Endothelial cell (in vitro differentiated cells): ENCODE measurements at places on chromosomes 11 and 22. TPM values are rescaled to one million over a fixed set of nuclear protein-coding genes. Genes with fewer than 3 reads are reported as not detected.

GRCh38 chr11:122229078-122229477, 113.1 kb upstream of the BLID start:
- no peak for DNase-seq
- no peak overlapping the region for H3K27ac ChIP-seq
- no peaks in the 10 kb centered on the region for H3K36me3 ChIP-seq
- H3K27me3 ChIP-seq: no peaks in the 10 kb centered on the region
- peak overlapping the region; percentile 24 for H3K4me3 ChIP-seq
- peaks cover 5% of the 10 kb centered on the region for H3K4me1 ChIP-seq

- H3K4me1 ChIP-seq: peaks cover 3% of the 10 kb centered on the region
- no peak overlapping the region for H3K4me3 ChIP-seq
- no peaks in the 10 kb centered on the region for H3K27me3 ChIP-seq
- H3K27ac ChIP-seq: no peak overlapping the region
- H3K36me3 ChIP-seq: no peaks in the 10 kb centered on the region
- DNase-seq: no peak
Measured at GRCh38 chr11:35100013-35100383, 39.0 kb upstream of the CD44 start.

The KIRREL3 gene
- 0.38 TPM for total RNA-seq

The SOX6 gene
- total RNA-seq: 21.0 TPM

The OR51B5 gene
- 0.82 TPM for total RNA-seq

DNA sequence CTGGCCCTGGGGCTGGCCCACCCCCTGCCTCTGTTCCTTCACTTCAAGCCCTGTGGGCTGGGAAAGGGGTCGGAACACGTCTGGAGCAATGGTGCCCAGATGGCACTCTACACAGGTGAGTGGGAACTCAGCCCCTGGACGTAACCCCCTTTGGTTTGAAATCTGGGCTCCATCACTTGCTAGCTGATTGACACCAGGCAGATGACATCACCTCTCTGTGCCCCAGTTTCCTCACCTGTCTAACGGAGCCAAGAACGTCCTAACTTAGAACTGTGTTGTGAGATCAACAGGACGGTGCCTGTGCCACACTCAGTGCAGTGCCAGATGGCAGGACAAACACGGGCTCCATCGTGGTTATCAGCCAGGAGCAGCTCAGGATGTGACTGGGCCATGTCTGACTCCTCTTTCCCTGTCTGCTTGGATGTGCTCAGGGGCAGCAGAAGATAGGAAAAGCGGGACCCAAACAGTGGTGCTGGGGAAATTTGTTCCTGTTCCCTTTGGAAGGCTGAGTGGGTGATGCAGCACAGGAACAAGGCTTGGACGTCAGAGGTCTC, 24.4 kb downstream of the NPTXR start:
- no peak for DNase-seq
- H3K27ac ChIP-seq: no peak overlapping the region
- peaks cover 5% of the 10 kb centered on the region for H3K27me3 ChIP-seq
- H3K4me1 ChIP-seq: no peaks in the 10 kb centered on the region

GRCh38 chr11:19816817-19817216, 104.2 kb downstream of the NAV2 start:
- no peak overlapping the region for H3K4me3 ChIP-seq
- H3K4me1 ChIP-seq: no peaks in the 10 kb centered on the region
- DNase-seq: no peak
- H3K27ac ChIP-seq: no peak overlapping the region
- no peaks in the 10 kb centered on the region for H3K36me3 ChIP-seq

DNA sequence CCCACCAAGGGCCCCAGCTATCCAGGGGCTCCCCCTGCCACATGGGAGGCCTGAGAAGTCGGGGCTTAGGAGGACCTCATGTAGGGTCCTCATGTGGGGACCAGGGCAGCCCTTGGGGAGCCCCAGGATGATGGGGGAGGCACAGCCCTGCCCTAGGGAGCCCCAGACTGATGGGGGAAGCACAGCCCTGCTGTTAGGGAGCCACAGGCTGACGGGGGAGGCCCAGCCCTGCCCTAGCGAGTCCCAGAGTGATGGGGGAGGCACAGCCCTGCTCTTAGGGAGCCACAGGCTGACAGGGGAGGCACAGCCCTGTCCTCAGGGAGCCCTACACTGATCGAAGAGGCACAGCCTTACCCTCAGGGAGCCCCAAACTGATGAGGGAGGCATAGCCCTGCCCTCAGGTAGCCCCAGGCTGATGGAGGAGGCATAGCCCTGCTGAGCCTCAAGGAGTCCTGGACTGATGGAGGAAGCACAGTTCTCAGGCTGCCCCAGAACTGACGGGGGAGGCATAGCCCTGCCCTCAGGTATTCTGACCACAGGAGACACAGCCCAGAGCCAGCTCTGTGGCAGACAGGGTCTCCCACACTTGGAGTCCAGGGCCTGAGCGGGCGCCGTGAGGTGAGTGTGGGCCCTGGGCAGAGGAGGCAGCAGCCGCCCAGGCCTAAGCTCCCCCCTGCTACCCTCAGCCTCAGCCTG, 10.8 kb downstream of the PRR33 start:
- no peaks in the 10 kb centered on the region for H3K4me1 ChIP-seq
- H3K36me3 ChIP-seq: no peaks in the 10 kb centered on the region
- no peak overlapping the region for H3K4me3 ChIP-seq
- no peaks in the 10 kb centered on the region for H3K27me3 ChIP-seq
- DNase-seq: no peak
- H3K27ac ChIP-seq: no peak overlapping the region

GRCh38 chr11:87097582-87097981, 59.8 kb downstream of the TMEM135 start:
- no peaks in the 10 kb centered on the region for H3K27me3 ChIP-seq
- peak overlapping the region; percentile 13 for H3K27ac ChIP-seq
- H3K36me3 ChIP-seq: no peaks in the 10 kb centered on the region
- H3K4me3 ChIP-seq: no peak overlapping the region

DNA sequence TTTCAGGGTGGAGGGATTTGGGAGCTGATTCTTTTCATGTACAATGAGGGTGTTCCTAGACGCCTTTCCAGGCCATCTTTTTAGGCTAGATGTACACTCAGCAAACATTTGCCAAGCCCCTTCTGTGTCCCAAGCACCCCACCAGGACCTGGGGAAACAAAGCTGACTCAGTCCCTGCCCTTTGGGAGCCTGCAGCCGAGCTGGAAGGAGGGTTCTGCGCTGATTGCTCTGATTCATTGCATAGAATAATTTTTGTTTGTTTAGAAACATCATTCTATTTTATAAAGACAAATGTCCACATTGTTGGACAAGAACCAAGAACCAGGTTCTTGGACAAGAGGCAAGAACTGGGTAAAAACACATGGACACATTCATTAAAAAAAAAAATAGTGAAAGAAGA, 16.7 kb downstream of the TP53AIP1 start:
- H3K27me3 ChIP-seq: peaks cover 7% of the 10 kb centered on the region
- no peaks in the 10 kb centered on the region for H3K36me3 ChIP-seq
- no peak overlapping the region for H3K4me3 ChIP-seq
- no peak for DNase-seq

DNA sequence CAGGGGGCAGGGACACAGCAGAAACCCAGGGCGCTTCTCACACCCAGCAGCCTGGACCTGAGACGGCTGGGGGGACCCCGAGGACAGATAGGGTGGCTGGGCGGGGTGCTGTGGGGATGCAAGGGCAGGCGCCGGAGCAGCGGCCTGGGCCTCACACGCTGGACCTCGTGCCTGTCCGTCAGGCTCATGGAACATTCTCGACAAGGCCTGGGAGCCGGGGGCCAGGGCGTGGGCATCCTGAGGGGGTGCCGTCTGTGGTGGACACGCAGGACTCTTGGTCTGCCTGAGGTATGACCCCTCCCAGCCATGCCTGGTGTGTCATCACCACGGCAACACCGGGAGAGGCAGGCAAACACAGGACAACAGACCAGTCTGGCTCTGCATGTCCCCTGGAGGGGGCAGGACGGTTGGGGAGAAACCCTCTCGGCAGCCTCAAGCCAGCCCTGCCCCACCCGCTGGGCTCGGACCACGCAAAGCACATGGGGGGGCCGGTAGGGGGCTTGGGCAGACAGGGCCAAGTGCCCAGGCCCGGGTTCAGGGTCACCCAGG, 21.4 kb downstream of the MRPL23 start:
- no peak overlapping the region for H3K27ac ChIP-seq
- DNase-seq: no peak
- no peaks in the 10 kb centered on the region for H3K27me3 ChIP-seq
- H3K4me1 ChIP-seq: no peaks in the 10 kb centered on the region
- H3K4me3 ChIP-seq: no peak overlapping the region
- no peaks in the 10 kb centered on the region for H3K36me3 ChIP-seq

The ABCG4 gene
- 0.10 TPM for total RNA-seq

The PARVG gene
- 0.90 TPM for total RNA-seq

- DNase-seq: no peak
- peaks cover 2% of the 10 kb centered on the region for H3K27me3 ChIP-seq
- no peak overlapping the region for H3K27ac ChIP-seq
- no peaks in the 10 kb centered on the region for H3K4me1 ChIP-seq
Measured at GRCh38 chr11:113562981-113563461, 87.8 kb upstream of the DRD2 start.

GRCh38 chr22:38861170-38861876, 10.7 kb downstream of the CBX6 start:
- peaks cover 2% of the 10 kb centered on the region for H3K27me3 ChIP-seq
- H3K4me3 ChIP-seq: no peak overlapping the region
- no peaks in the 10 kb centered on the region for H3K4me1 ChIP-seq
- no peak overlapping the region for H3K27ac ChIP-seq

- H3K27ac ChIP-seq: no peak overlapping the region
- no peak for DNase-seq
- H3K4me1 ChIP-seq: peaks cover 21% of the 10 kb centered on the region
- no peaks in the 10 kb centered on the region for H3K36me3 ChIP-seq
Measured at GRCh38 chr11:115085461-115086210, 407.3 kb downstream of the NXPE2 start.

The TMEM45B gene
- not detected for total RNA-seq

The KRTAP5-11 gene
- not detected for total RNA-seq

- H3K27ac ChIP-seq: no peak overlapping the region
- H3K27me3 ChIP-seq: peaks cover 2% of the 10 kb centered on the region
- no peak overlapping the region for H3K4me3 ChIP-seq
- H3K4me1 ChIP-seq: no peaks in the 10 kb centered on the region
- peaks cover 35% of the 10 kb centered on the region for H3K36me3 ChIP-seq
Measured at GRCh38 chr11:117249571-117249970, 17.1 kb downstream of the RNF214 start.

GRCh38 chr11:14106303-14107049, 144.0 kb downstream of the SPON1 start:
- no peak overlapping the region for H3K27ac ChIP-seq
- peaks cover 3% of the 10 kb centered on the region for H3K36me3 ChIP-seq
- peaks cover 41% of the 10 kb centered on the region for H3K4me1 ChIP-seq
- H3K27me3 ChIP-seq: peaks cover 2% of the 10 kb centered on the region

The E2F8 gene
- 0.92 TPM for total RNA-seq

The PGA5 gene
- 1.2 TPM for total RNA-seq

- no peaks in the 10 kb centered on the region for H3K27me3 ChIP-seq
- H3K4me1 ChIP-seq: peaks cover 12% of the 10 kb centered on the region
Measured at GRCh38 chr22:28953976-28954880, 70.9 kb downstream of the ZNRF3 start.
